Retina (tissue), 1 donor: ENCODE measurements at places on chromosomes 12 and 14.

DNA sequence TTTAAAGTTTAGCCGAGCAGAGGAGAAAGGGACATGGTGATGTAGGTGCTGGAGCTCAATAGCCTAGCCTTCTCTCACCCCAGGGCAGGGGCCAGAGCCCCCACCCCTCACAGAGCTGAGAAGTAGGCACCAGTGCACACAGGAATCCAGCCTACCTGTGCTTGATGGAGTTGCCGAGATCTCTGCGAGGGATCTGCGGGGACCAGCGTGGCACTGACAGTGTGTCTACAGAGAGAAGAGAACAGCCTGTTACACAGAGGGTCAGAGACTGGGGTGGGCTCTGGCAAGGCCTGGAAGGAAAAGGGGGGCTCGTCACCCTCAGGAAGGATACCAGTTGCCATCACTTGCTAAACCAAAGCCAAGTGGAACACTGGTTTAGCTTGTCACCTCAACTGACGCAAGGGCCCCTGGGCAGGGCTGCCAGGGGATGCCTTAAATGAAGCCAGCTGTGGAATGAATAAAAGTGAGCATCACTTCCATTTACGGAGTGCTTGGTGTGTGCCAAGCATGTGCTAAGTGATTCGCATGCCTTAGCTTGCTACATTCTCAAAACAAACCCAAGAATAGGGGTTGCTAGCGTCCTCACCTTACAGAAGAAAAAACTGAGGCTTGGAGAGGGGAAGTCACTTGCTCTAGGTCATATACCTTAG is 220.8 kb upstream of the NOS1 start:
- DNase-seq = no peak

DNA sequence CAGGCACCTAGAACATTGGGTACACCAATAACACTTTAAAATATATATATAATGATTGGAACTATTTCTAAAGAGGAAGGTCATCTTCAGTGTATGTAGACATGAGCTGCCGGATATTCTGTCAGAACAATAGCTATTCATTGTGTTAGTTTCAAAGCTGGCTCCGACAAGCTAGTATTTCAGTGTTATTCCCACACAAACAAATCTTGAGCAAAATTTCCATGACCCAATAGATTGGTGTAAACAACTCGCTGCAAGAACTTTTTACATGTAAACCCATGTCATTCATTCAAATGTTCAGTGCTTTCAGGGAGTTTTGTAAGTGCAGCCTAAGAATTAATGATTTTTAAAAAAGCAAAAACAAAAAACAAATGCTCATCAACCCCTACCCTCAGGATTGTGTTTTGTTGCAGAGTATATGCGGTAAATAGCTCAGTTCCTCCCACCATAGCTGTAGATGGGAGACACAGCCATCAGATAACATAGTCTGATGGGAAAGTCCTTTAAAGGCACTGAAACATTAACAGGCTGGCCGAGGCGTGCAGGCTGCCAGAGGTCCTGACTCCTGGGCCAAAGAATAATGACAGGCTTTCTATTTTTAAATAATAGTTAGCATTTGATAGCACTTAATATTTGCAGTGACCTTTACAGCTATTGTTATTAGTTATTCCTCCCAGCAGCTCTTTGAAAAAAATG is 150.3 kb upstream of the ARHGAP5 start:
- peak; percentile 23 for DNase-seq

- DNase-seq = no peak
Observed at GRCh38 chr14:31257244-31257553, 49.6 kb upstream of the HECTD1 start.

GRCh38 chr14:71410578-71411284 is 503.5 kb downstream of the PCNX1 start:
- no peak for DNase-seq

GRCh38 chr12:58064666-58065065 is 123.3 kb downstream of the ATP23 start:
- DNase-seq = no peak

GRCh38 chr12:84512751-84513150 is 399.8 kb downstream of the SLC6A15 start:
- DNase-seq = no peak

GRCh38 chr14:101723061-101723595 is 38.4 kb upstream of the PPP2R5C start:
- DNase-seq = no peak

- no peak for DNase-seq
Observed at GRCh38 chr12:116323406-116324386, 46.2 kb upstream of the MED13L start.
